ENCODE measurements at places on chromosomes 1 and 21.

GRCh38 chr1:10672343-10673050 is 123.9 kb downstream of the CASZ1 start:
- no peak for DNase-seq

DNA sequence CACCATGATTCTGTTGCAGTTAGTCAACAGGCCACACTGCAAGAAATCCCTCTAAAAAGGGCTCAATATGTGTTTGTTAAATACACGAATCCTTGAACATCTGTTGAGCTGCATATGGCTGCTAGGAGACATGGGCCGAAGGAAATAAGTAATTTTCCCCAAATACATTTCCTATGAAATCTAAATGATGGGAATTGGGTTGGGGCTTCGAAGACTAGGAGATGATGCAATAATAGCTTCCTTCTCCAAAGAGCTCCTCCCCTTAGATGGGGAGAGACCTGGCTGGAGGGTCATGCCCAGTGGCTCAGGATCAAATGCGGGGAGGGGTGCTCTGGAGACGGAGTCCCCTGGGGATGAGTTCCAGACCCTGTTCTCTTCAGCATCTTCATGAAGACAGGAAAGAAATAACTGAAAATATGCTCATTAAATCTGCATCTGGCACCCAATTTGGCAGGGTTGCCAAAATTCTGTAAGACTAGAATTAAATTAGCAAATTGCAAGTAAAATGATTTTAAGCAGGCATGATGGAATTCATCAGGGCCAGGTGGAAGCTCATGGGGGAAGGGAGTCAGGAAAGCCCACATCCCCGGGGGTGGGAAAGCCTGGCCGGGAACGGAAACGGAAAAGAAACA is 165.0 kb upstream of the EDN2 start:
- no peak for DNase-seq

- DNase-seq: peak; percentile 10
Measured at GRCh38 chr1:62841587-62842169, 57.7 kb downstream of the ATG4C start.

DNA sequence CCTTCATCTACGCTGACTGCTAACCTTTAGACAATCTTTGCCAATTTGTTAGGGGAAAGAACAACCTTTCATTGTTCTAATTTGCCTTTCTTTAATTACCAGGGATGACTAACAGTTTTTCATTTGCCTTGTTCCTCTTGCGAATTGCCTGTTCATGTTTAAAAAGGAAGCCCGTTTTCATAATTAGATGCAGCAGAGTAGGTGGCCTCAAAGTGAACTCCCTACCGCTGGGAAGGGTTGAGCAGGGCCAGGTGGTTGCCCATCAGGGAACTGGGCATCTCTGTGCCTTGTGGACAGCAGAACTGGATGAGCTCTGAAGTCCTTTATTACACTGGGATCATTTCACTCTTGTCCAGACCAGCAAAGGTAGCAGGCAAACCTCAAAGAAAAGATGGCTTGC is 59.0 kb downstream of the HIVEP3 start:
- DNase-seq: no peak

GRCh38 chr1:167168424-167168823 is 52.3 kb upstream of the POU2F1 start:
- DNase-seq: no peak

- DNase-seq: no peak
Measured at GRCh38 chr1:230972855-230973271, 5.8 kb downstream of the TTC13 start.

DNA sequence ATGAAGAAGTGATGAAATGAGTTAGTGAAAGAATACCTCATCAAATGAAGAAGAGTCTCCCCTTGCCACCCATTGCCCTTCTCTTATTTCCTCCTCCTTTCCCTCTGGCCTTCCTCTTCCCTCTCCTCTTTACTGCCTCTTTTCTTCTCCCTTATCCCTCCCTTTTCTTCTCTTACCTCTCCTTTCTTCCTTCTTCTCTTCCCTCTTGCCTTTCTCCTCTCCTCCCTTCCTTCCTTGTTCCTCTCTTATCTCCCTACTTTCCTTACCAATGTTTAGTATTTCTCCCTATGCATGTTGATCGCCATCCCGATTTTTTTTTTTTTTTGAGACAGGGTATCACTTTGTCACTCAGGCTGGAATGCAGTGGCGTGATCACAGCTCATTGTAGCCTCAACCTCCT is 8.8 kb downstream of the MROH7 start:
- no peak for DNase-seq

DNA sequence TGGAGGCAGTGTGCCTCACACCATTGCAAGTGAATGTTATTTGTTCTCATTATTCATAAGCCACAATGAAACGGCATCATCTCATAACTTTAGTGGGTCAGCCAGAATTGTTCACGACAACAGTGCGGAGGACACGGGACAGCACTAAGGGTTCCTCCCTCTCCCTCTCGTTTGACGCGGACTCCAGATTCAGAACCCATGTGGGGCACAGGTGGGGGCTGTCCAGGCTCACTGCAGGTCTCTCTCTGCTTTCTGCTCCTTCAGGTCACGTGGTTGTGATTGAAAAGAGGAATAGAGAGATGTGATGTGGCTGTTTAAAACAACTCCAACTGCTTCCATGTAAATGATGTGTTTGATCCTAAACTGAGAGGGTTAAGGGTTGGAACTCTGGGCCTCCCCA is 13.5 kb downstream of the RUNX1 start:
- DNase-seq: no peak

GRCh38 chr1:87980494-87980893 is 651.8 kb downstream of the LMO4 start:
- DNase-seq: no peak

GRCh38 chr1:203996126-203996525 is 76.8 kb upstream of the SOX13 start:
- DNase-seq: no peak

- DNase-seq: no peak
Measured at GRCh38 chr1:88080875-88081274, 603.2 kb upstream of the PKN2 start.

- DNase-seq: no peak
Measured at GRCh38 chr1:244186372-244186771, 135.3 kb downstream of the ZBTB18 start.

- no peak for DNase-seq
Measured at GRCh38 chr1:171138980-171139379, 46.1 kb upstream of the FMO2 start.
